ENCODE measurements at places on chromosomes 11 and 22.

GRCh38 chr11:32908619-32909018 lies 16.0 kb downstream of the QSER1 start:
- no peak for DNase-seq

- DNase-seq, result no peak
These were observed 81.6 kb downstream of the MYEOV start for GRCh38 chr11:69375316-69376154.

DNA sequence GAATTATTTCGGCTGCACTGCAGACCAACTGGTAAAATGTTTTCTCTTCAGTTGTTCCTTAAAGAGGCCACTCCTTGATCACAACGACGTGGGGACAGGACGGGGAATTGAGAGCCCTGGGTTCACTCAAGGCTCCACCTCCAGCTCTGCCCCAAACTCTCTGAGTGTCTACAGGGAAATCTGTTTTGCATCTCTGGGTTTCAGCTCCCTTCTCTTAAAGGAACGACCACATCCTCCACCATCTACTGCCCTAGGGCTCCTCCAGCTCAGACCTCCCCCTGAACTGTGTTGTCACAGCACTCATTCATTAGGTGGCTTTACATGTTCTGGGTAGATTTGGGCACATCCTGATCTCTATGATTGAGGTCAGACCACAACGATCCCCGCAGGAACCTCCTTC lies 5.1 kb upstream of the PPFIA1 start:
- peak; percentile 75 for DNase-seq

- DNase-seq, result no peak
These were observed 390.6 kb downstream of the AASDHPPT start for GRCh38 chr11:106468086-106468485.

DNA sequence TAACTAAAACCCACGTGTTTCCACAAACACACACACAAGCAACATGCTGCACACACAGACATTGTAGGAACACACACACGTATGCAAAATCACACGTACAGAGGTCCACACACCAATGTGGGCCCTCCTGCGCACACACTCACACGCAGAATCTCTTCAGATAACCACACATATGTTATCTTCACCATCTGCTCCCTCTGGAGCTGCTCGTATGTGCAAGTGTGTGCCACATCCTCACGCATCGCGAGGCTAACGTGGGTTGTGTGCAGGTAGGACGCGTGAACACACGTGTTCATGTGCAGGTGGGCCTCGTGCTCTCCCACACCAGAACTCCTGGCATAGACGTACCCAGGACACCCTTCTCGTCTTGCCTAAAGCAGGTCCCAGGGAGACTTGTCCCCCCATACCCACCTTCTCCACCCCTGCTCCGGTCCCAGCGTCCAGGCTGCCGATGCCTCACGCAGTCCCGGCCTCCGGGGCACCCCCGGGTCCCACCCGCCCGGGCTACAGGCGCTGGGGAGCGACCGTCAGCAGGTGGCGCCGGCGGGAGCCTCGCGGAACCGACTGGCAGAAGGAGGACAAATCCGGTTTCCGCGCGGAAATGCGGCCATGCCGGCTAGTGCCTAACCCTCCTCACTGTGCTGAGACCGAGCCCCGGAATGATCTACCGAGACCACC lies 10.3 kb upstream of the IGSF9B start:
- no peak for DNase-seq

DNA sequence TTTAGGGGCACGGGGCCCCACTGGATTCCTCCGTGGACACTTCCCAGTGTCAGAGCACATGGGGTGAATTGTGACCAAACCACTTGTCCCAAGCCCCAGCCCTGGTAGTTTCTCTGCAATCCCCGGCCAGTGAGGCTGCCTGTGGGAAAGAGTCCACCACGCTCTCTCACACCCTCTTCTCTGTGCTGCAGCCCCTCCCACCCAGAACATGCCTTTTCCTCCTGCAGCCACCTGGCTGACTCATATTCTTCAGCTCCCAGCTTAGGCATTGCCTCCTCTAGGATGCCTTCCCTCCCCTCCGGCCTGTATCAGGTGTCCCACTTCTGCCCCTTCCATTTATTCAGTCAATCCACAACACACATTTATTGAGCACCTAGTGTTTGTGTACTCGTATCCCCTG lies 5.4 kb upstream of the RPS6KB2 start:
- DNase-seq, result no peak

GRCh38 chr11:27868226-27868625 lies 168.0 kb upstream of the BDNF start:
- DNase-seq, result no peak

GRCh38 chr11:72712168-72712751 lies 38.0 kb upstream of the PDE2A start:
- no peak for DNase-seq

DNA sequence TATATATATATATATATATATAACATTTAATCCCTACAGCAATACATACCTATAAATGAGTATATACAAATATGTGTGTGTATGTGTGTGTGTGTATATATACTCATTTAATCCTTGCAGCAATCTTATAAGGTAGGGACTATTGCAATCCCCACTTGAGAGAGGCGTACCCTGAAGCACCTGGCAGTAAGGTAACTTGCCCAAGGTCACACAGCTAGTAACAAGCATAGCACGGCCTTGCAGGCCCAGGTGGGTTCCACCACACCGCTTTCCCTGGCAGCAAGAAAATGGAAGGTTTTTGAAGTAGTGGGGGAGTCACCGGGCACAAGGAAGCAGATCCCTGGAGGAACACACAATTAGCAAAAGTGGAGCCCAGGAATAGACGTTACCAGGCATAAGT lies 3.3 kb upstream of the ADA2 start:
- no peak for DNase-seq

- DNase-seq, result no peak
These were observed 255.0 kb upstream of the TBCEL start for GRCh38 chr11:120768949-120769348.

DNA sequence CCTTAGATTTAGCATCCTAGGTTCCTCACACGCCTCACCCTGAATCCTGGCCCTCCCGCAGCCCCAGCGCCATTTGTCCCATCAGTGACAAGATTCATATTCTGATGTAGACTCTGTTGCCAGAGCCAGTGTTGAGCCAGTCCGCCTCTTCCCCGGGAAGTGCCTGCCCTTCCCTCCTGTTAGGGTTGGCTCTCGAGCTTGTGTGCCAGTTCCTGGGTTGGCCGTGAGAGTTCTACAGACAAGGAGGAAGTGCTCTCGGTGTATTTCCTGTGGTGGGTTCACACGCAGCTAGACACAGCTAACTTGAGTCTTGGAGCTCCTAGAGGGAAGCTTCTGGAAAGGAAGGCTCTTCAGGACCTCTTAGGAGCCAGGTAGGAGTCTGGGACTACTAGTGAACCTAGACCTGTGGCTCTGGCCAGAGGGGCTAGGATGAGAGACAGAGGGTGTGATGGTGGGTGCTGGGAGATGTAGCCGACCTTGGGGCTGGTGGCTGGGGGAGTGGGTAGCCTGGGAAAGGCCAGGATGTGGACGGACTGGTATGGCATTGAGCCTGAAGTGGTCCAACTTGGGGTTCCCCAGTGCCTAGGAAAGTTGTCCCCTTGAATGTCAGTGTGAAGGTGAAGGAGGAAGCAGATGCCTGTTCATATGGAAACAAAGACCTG lies at the start of gene IL18BP:
IL18BP (plus strand) TSS at position 261 of the 662 bp plus-strand sequence. CDS start 1,076 bp downstream, outside the sequence.
- no peak for DNase-seq

DNA sequence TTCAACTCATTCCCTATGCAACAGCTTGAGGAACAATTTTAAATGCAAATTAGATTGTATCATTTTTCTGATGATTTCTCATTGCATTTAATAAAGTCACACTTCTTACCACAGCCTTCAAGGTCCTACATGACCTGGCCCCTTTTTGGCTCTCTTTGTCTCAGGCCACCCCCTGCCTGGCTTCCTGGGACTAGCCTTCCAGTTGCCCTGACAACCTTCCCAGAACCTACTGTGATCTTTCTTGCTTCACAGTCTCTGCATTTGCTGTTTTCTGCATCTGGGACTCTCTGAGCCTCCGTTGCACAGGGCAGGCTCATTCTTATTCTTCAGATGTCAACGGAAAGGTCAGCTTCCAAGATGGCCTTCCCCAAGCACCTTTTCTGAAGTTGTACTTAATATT lies 12.9 kb downstream of the APLNR start:
- no peak for DNase-seq

Measured in OCI-M1 (cell line).